ENCODE measurements at places on chromosomes 6 and 20.

- no peak for DNase-seq
Observed at GRCh38 chr6:90251295-90251992, 45.2 kb downstream of the BACH2 start.

GRCh38 chr20:19506021-19506420 is 252.0 kb upstream of the RIN2 start:
- DNase-seq = no peak

GRCh38 chr20:6848041-6848440 is 80.6 kb downstream of the BMP2 start:
- DNase-seq = no peak

- no peak for DNase-seq
Observed at GRCh38 chr20:3168829-3169590, 4.3 kb downstream of the LZTS3 start.

- no peak for DNase-seq
Observed at GRCh38 chr6:1267057-1267732, 44.7 kb upstream of the FOXQ1 start.

- no peak for DNase-seq
Observed at GRCh38 chr20:59781226-59781625, 152.2 kb downstream of the SYCP2 start.

GRCh38 chr6:42263165-42263728 is 45.6 kb upstream of the MRPS10 start:
- no peak for DNase-seq

DNA sequence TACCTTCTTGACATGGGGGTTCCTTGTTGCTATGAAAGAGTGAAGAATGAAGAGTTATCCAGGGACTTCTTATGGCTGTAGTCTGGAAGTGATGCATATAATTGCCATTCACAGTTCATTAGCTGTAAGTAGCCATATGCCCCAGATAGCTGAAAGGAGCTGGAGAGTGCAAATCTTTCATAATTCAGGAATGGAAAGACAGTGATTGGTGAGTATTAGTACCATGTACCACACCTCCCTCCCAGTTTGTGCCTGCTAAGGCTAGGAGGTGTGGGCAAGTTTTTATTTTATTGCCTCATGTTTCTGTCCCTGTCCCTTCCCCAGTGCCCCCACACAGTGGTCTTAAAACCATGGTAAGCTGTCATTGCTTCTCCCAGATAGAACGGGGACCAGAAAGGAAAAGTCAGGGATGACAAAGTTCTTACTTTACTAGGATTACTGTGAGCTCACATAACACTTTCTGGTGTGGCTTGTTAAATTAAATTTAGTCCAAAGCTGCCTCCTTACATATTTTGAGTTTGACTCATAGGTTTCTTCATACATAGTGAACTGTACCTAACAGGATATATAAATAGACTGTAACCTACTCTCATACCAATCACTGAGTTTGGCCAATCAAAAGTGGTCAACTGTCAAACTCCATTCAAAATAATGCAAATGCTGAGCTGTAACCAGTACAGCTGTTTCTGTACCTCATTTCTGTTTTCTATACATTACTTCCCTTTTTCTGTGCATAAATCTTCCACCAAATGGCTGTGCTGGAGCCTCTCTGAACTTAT is 119.4 kb downstream of the RFPL4B start:
- no peak for DNase-seq

GRCh38 chr6:132405143-132405915 is 4.1 kb upstream of the MOXD1 start:
- DNase-seq = no peak

GRCh38 chr20:48801197-48801596 is 26.6 kb downstream of the PREX1 start:
- DNase-seq = no peak

DNA sequence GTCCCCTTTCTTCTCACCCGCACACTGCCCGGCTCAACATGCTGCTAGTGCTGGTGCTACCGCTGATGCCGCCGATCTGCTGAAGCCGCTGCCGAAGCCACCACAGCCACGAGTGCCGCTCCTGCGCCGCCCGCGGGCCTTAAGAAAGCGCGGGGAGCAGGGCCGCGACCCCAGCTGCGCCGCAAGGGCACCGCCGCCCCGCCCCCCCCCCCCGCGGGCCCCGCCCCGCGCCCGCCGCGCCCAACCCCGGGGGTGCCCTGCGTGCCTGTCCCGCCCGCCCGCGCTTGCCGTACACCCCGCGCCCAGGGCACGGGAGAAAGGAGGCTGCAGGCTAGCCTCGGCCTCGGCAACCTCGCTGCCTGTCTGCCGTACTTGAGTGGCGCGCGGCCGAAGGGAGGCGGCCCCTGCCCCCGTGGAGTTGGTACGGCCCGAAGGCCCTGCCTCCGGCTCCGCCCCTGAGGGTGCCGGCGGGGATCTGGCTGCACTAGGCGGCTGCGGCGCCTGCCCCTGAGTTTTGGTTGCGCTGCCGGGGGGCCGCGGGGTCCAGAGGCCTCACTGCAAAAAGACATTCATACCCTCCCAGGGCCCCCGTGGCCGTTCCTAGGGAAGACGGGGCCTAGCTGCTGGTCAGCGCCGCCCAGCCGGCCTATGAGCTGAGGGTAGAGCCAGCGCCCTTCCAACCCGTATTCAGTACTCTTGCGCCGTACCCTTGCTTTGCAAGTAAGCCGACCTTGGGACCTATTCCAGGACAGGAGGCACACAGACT is at the start of gene SOD2:
Gene SOD2, minus strand, starts transcription at position 114 of the 766 bp plus-strand sequence. Its CDS starts 74 bp downstream, at position 40.
- peak; percentile 74 for DNase-seq
